ENCODE measurements at places on chromosomes 2 and 18.

- no peak for DNase-seq
These were observed 10.0 kb upstream of the CD302 start for GRCh38 chr2:159808032-159808425.

DNA sequence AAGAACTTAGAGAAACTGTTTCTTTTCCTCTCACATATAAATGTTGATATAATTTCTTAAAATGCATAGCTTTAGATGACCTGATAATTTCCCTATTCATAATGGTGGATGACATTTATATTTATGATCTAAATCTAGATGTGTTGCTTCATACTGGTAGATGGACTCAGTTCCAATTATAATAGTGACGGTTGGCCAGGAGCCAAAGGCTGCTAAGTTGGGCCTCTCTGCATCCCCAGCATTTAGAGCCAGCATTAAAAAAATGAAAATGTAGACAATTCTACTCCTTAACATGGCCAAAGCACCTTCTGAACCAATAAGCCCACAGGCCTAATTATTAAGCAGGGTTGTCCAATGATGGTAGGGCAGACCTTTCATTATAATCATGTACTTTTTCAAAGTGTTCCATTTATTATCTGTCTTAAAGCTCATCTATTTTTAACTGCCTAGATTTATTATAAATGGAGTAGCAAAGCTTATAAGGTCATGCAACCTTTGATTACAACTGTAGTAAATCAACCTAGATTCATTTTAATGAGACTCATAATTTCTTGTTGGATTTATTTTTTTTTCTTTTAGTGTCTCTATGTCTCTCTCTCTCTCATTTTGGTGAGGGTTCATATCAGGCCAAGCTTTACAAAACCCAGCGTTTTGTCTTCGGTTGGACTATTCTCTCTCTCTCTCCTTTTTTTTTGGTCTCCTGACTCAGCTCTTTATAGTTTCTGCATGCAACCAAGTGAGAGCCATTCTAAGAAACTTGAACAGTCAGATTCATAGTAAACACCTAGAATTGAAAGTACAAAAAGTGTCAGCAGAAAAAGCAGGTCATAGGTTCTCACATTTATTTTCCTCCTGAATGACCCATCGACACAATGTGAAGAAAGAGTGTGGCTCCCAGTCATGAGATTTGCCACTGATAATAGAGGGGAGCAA is 2016.1 kb upstream of the PIK3C3 start:
- DNase-seq: no peak

- DNase-seq: no peak
These were observed 46.3 kb upstream of the CREB1 start for GRCh38 chr2:207483477-207483876.

DNA sequence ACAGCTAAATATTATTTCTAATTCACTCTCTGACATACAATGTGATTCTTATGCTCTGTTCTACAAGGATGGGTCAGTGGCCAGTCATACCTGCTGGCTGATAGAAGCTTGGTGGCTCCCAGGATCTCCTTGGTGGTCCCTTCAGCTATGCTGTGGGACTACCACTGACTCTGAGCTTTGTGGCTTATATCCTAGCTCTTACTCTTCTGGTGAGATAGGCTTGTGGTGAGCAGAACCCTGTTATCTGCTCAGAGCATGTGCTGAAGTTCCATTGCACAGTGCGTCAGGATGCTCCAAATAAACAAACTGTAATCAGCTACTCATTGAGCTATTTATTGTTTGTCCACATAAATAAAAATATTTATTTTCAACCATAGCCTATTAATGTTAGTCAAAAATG is 51.7 kb downstream of the MFSD6 start:
- no peak for DNase-seq

DNA sequence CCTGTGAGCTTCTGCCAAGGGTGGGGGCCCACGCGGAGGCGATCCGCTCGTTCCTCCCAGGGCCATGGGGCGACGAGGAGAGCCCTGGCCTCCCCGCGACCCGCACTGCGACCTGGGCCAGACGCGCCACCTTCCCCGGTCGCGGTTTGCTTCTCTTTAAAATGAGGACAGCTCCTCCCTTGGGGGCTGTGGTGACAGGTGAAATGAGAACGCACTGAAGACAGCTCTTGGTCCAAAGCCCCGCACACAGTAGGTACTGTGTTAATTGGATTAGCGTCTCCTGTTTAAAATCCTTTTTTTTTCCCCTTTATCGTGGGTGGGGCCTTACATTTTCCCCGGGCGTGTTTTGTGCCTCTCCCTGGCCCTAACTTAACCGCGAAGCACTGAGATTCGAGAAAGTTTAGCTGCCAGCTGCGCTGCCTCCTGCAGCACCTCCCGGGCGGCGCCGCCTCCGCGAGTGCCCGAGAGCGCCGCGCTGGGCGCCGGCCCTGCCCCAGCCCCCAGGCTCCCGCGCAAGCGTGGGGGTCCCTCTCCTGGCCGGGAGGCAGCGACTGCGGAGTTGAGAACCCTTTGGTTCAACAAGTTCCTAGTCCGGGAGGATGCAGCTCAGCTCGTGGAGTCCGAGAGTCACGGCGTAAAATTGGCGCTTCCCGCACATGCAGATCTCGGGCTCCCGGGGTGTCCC is 1.1 kb downstream of the HPCAL1 start:
- no peak for DNase-seq
